Hippocampal formation (tissue), 2 donors: ENCODE measurements at places on chromosomes 3 and 15.

- no peak for DNase-seq
Observed at GRCh38 chr15:99343881-99344551, 92.7 kb downstream of the LRRC28 start.

DNA sequence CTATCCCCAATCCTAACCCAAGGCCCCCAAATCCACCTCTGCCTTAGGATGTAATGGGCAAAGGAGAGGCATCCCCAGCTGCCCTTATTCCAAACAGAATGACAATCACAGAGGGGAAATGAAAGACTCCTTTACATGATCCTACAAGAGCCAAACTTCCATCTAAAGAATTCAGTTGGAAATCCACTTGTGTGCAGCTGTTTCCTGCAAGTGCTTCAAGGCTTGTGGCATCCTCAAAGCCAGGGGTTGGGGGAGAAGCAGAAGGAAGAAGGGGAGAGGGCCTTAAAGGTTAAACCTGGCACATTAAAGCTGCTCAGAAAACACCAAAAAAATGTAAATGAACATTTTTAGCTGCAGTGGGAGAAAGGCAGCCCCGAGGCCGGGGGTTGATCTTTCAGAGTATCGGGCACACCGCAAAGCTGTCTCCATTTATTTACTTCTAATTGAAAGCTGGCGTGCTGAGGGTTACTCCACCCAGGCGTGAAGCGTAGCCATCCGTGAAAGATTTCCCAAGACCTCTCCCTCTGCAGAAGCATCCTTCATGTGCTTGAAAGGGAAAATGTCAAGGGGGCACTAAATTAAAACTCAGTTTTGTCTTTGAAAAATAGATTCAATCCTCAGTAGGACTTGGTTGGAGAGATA lies 217.8 kb downstream of the SHQ1 start:
- DNase-seq = no peak

DNA sequence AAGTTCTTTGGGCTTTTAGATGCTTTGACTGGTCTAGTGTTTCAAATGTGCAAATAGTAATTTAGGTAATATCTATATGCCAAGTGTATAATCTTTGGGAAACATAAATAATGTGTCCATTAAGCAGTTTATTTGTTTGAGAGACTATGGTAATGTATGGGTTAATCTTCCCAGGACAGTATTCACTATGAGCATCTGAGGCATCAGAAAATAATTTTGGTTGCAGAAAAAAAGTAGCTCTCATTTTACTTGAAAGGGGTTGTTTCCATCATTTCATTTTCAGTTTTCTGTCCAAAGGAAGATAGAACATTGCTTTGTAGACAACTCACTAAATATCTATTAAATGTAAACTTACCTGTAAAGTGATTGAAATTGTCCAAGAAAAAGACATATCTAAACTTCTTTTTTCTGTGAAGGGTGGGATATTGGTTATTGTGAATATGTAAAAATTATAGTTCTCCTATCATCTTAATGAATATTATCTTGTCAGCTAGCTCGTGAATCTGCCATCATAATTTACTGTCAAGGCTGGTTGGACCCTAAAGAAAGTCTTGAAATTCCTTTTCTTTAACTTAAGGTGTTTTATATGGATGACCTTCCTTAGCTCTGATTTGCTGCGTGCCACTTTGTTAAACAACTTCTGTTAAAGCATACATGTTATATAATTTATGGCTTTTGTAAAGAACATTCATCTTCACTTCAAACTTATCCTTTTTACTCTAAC lies 108.8 kb downstream of the EPHA3 start:
- no peak for DNase-seq

DNA sequence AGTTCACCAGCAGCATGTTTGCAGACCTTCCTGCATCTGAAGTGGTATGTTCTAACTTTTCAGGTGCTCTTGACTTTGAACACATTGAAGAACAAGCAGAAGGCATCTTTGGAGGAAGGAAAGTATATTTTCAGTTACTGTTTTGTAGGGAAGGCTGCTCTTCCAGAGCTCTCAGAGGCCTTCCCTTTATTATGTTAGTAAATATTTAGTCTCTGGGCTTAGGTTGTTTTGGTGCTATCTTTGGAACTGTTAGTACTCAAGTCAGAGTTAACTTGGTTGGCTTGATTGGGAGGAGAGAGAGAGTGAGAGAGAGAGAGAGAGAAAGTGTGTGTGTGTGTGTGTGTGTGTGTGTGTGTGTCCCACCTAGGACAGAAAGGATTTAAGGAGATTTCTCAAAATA lies 188.2 kb downstream of the ITPR1 start:
- no peak for DNase-seq

GRCh38 chr3:189848395-189849040 lies 217.3 kb downstream of the TP63 start:
- DNase-seq = no peak

DNA sequence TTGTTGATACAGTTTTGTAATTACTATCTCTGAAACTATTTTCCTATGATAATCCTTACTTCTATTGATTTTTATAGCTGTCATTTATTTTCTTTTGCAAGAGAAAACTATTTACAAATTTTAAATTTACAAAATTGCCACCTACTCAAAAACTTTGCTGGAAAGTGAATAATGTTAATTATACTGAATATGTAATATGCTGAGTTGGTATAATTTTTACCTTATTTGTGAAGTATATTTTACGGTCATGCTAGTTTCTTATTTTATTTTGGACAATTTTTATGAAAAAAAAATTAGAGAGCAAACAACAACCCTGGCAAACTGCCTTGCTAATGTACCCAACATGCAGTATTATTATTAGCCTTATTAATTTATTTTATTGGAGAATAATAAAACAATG lies 2.9 kb downstream of the KCNH8 start:
- DNase-seq = no peak

- DNase-seq = no peak
Observed at GRCh38 chr3:119302697-119303551, 8.7 kb downstream of the ARHGAP31 start.

DNA sequence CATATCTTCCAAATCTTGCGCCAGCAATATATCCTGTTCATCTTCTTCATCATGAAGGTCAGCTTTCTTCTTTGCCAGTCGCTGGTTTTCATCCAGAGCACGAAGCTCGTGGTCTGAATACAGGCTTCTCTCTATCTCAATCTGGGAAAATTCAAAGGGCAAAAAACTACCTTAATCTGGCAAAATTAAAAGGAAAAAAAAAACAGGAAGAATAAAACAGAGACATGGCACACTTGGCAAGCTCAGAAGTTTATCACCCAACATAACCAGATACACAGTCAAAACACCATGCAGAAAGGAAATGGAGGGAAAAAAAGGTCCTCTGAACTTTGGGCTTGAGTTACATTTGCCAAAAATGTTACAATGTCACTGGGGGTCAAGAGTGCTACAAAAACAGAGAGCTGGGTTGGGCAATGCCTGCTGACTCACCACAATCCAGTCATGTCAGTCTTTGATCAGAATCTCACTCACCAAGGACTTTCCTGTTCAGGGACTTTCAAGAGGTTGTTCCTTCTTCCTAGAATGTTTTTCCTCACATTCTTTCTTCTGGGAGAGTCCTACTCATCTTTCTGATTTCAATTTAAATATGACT lies 1.5 kb downstream of the MRPL46 start:
- DNase-seq = no peak

DNA sequence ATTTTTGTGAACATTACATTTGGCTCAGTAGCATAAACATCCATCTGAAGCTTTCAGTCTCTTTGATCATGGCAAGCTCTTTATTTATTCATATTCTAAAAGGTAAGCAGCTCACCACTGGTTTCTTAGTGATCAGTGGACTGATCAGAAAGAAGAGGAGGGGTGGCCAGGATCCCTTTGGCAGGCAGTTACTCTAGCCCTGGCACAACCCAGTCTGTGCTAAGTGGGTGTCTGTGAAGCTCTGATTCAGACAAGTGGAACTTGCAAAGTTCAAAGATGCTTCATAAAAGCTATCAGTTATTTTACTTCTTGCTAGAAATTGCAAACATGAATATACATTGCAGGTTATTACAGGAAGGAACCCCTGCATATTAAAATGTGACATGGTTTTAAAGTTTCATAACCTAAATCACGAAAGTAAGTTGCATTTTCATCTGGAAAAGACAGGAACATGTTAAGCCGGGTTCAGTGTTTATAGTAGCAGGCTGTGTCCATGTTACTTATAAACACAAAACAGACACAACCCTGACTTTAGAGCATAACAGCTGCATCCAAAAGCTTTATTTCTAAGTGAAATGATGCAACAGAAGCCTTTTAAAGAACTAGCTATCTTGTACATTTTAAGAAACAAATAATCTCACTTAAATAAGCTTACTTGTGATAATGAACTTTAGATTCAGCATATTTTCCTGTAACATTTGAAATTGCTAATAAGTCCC lies 785.3 kb downstream of the MCTP2 start:
- DNase-seq = no peak
